ENCODE measurements at places on chromosomes 12 and 14.

DNA sequence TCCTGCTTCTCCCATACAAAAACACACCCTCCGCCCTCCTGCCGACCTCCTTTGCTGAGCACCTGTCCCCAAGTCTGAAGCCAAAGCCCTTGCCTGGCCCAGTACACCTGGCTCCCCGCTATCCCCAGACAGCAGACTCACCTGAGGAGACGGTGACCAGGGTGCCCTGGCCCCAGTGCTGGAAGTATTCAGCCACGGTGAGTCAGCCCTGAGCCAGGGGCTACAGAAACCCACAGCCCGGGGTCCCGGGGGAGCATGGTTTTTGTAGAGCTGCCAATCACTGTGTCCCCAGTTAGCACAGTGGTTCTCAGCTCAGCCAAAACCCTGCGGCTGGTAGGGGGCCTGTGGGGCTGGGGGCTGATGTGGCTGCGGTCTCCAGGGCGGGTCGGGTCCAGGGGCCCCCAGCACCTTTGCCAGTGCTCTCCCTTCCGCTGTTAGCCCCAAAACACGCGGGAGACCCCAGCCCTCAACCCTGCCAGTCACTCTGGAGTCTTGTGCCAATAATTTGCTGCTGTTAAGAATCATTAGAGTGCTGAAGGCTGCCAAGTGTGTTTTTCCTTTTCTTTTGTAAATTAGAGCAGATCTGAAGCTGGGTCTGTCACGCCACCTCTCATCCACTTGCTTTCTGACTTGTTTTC is 339.0 kb downstream of the TMEM121 start:
- peaks cover 2% of the 10 kb centered on the region for H3K36me3 ChIP-seq
- DNase-seq: no peak
- no peak overlapping the region for H3K4me3 ChIP-seq
- H3K27ac ChIP-seq: no peak overlapping the region
- H3K4me1 ChIP-seq: peaks cover 24% of the 10 kb centered on the region

DNA sequence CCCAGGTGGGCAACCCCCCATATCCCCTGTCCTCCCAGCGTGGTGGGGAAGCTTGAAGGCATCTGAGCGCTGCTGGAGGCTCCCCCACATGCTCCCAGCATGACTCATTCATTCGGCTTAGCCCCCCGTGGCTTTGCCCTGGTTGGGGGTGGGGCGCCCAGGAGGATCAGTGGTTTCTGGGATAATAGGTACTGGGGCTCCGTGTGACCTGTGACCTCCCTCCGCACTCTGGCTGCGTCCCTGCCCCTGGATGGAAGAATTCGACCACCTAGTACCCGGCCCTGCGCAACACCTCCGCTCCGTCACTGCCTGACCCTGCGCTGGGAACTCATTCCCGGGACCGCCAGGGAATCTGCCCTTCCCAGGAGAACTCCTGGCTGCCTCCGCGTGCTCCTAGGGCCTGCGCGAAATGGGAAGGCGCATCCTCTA is 120.1 kb downstream of the AACS start:
- no peak overlapping the region for H3K4me3 ChIP-seq
- H3K27me3 ChIP-seq: peaks cover 24% of the 10 kb centered on the region

DNA sequence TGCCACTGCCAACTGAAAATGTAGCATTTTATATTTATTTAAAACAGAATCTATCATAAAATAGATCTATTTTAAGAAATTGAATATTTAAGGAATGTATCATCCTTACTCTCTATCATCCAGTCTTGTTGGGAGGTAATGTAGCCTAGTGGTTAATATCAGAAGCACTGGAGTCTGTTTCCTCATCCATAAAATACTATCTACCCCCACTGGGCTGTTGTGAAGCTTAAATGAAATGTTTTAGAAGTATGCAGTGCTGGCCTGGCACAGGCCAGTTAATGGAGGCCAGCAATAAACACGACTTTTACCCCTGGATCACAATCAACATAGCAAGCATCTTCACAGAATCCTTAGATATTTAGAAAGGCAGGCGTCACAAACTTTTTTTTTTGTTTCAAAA is 188.0 kb downstream of the CAND1 start:
- DNase-seq: no peak
- H3K27ac ChIP-seq: no peak overlapping the region
- H3K4me3 ChIP-seq: no peak overlapping the region
- H3K36me3 ChIP-seq: no peaks in the 10 kb centered on the region
- H3K27me3 ChIP-seq: no peaks in the 10 kb centered on the region
- H3K4me1 ChIP-seq: no peaks in the 10 kb centered on the region

DNA sequence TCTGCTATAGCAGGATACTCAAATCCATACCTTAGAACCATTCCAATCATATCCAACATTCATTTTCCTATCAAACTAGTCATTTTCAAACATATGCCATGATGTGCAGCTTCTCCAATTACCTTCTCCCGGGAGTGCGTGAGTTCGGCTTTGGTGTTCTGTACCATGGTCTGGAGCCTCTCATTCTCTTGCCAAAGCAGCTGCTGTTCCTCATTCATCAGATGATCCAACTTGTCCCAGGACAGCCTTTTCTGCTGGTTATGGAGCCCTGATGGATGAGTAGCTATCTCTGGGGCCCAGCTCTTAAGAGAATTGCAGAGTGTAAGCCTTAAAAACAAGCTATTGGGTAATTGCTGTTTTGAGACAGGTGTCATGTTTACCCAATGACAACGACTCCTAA is 71.1 kb upstream of the SAV1 start:
- H3K27ac ChIP-seq: no peak overlapping the region
- no peak for DNase-seq
- no peak overlapping the region for H3K4me3 ChIP-seq
- H3K27me3 ChIP-seq: no peaks in the 10 kb centered on the region
- H3K4me1 ChIP-seq: no peaks in the 10 kb centered on the region
- H3K36me3 ChIP-seq: peaks cover 75% of the 10 kb centered on the region

DNA sequence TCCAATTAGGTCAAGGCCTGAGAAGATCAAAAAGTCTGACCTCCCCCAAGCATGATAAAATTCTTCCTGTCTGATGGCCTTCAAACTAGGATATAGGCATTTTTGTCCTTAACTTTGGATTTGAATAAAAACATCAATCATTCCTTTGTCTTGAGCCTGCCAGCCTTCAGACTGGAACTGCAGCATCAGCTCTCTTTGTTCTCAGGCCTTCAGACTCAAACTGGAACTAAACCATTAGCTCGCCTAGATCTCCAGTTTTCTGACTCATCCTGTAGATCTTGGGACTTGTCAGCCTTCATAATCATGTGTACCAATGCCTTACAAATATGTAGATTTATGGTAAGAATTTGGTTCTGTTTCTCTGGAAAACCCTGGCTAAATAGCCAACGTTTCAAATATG is 721.7 kb downstream of the GALC start:
- no peak overlapping the region for H3K27ac ChIP-seq
- no peak for DNase-seq
- no peaks in the 10 kb centered on the region for H3K36me3 ChIP-seq
- no peaks in the 10 kb centered on the region for H3K4me1 ChIP-seq
- no peak overlapping the region for H3K4me3 ChIP-seq
- no peaks in the 10 kb centered on the region for H3K27me3 ChIP-seq

- H3K4me1 ChIP-seq: peaks cover 4% of the 10 kb centered on the region
- no peak overlapping the region for H3K27ac ChIP-seq
- H3K4me3 ChIP-seq: no peak overlapping the region
- no peak for DNase-seq
- H3K36me3 ChIP-seq: no peaks in the 10 kb centered on the region
- H3K27me3 ChIP-seq: no peaks in the 10 kb centered on the region
Measured at GRCh38 chr14:96792591-96792990, 4.6 kb upstream of the VRK1 start.
